ENCODE measurements at places on chromosomes 5 and 9.

DNA sequence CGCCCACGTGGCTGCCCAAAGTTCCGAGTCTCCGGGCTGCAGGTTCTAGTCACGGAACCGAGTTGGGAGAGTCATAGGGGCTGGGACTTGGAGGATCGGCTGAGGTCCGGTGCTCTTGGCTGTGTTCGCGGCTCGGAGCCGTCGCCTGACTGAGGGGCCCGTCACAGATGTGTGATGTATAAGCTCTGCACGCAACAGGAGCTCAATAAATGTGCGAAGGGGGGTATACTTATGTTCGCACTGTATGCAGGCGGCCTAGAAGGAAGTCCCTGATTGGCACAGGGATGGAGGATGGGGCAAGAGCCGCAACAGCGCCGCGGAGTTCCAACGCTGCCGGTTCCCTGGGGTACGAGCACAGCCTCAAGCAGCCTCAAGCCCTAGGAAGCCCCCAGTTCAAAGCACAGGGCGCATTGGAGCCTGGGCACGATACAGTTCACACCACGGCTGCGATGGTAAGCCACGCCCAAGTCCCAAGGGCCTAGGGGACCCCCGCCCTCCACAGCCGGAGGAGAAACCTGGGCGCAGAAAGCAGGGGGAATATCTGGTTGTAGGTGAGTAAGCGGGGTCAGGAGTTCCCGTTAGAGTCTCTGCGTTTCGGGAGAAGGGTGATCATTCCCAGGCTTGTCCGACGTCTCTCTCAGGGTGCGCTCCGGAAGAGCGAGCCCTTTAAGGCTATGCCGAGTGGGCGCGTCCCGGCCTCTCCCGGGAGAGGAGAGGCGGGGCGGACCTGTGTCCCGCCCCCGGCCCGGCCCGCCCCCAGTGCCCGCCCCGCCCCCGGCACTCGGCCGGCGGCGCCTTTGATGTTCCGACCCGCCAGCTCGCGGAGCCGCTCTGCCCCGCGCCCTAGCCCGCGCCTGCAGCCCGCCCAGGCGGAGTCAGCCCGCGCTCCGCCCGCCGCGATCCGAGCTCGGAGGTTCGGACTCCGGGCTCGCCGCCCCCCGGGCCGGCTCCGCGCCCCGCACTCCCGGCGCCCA is at the start of gene TCF7:
Gene TCF7 (plus strand): TSS at position 780 of the 974 bp plus-strand sequence. CDS start 226 bp downstream, outside the sequence.
- DNase-seq, result peak; percentile 98

GRCh38 chr9:133968966-133969617 is 23.0 kb downstream of the VAV2 start:
- no peak for DNase-seq

- no peak for DNase-seq
Measured at GRCh38 chr9:137308057-137308619, 6.1 kb upstream of the NRARP start.

DNA sequence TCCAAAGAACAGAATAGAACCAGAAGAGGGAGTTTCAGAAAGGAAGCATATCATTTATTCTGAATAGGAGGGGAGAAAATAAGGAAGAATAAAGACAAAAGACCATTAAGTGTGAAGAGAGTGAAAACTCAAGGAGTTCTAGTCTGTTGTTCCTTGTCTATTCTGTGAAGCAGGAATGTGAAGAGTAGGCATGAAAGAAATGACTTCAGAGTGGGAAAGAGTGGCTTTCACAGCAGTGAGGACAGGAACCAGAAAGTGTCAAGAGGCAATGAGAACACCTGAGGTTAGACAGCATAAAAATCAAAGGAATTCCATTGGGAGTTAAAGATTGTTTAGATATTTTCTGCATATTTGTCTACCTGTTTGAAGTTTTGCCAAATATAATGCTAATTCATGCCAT is 768.8 kb upstream of the GRAMD2B start:
- no peak for DNase-seq

- DNase-seq, result no peak
Measured at GRCh38 chr5:148873690-148874485, 47.5 kb downstream of the ADRB2 start.

GRCh38 chr9:120337131-120337530 is 242.8 kb downstream of the CDK5RAP2 start:
- no peak for DNase-seq

DNA sequence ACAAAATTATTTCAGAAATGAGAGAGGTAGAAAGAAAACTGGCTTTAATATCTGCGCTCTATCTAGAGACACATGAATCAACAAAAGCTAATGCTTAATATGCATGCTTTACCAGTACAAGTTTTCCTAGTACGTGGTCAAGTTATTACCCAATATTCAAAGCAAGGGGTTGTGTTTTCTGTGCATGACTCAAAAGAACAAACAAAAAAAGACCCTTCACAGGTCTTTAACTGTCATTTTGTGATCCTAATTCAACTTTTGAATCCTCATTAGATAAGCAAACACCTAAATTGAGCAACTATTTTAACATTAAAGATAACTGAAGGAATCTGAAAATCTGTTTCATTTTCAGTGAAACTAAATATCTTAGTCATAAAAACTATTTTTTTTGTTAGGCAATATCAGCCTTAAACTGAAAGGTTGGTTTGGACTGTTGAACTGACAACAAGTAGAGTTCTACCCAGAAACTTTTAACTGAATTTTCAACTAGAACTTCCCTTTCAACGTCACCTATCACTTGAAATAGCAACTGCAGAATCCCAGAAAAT is 12.5 kb downstream of the ST8SIA4 start:
- DNase-seq, result no peak

DNA sequence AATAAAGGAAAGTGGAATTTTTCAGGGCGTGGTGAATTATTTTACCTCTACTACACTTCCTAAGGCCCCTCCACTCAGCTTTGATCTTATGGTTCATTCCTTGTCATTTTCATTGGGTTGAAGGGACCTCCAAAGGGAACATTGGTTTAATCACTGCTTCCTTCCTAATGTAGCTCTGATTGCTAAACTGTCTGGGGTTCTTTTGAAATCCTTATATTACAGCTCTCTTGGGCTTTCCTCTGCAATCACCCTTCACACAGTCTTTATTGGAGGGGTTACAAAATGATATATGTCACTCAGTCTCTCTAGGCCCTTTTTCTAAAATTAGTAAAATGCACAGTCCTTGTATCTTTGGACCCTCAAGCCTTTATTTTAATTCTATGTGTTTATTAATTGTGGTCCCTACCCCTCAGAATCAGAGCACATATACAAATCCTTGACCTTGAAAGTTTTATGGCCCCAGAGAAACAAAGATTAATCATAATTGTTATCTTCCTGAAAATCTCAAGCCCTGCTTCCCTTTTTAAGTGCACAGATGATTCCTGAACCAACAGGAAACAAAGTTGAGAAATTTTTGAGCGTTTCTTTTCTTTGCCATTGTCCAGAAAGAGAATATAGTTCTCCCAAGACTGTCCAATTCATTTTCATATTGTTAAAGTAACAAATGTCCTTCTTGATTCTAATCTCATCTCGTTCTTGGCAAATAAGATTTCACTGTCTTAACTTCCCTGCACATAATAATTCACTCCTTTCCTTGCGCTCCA is 330.0 kb downstream of the ARRDC3 start:
- no peak for DNase-seq

DNA sequence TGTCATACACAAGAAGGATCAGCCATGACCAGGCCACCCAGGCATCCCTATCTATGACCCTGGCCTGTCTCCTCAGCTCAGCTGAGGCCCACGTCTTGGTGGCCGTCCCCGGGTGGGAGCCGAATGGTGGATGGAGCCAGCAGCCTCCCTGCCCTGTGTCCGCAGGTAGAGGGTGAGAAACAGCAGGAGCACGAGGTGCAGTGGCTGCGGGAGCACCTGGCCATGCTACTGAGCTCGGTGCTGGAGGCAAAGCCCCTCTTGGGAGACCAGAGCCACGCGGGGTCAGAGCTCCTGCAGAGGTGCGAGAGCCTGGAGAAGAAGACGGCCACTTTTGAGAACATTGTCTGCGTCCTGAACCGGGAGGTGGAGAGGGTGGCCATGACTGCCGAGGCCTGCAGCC is 24.5 kb downstream of the FBXW5 start:
- no peak for DNase-seq

GRCh38 chr5:6736524-6737042 is 23.4 kb downstream of the TENT4A start:
- no peak for DNase-seq

- no peak for DNase-seq
Measured at GRCh38 chr5:90248640-90249039, 160.9 kb downstream of the CETN3 start.

DNA sequence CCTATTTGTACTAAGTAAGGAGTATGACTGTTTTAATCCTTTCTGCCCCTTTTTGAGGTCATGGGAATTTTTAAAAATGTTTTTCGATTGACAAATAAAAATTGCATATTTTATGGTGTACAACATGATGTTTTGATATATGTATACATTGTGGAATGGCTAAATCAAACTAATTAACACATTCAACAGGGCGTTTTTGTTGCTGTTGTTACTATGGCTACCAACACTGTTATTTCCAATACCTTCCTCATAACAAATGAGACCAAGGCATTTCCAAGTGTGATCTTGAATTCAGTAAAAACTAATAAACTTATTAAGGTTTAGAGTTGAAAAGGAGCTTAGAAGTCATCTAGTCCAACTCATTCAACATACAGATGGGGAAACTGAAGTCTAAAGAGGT is 30.2 kb upstream of the SPEF2 start:
- DNase-seq, result no peak

- no peak for DNase-seq
Measured at GRCh38 chr9:121627427-121627826, 24.0 kb upstream of the DAB2IP start.

DNA sequence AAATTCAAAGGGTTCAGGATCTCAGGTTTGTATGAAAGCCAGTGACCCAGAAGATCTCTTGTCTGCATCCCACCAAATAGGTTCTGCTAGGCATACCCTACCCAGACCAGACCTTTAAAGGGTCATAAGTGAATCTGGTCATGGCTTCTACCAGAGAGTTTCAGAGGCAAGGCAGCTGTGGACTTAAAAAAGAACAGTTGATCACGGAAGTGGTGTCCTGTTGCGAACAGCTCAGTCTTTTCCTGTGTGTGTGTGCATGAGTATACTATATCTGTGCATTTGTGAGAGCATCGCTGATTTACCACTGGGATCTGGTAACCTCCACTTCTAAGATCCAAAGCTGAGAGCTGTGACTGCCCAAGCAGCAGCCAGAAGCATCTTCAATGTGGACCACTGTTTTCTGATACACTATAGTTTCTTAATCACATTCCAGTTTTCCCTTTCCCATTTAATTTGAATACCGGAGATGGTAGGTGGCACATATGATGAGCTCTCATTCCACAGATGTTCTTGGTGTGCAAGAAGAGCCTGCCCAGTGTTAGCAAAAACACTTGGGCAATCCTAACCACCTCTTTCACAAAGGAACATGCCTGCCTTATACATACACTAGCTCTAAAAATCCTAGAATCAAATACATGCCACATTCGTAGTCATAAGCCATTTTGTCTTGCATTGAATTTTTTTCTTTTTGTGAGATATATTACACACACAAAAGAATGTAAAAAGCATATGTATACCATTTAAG is 36.2 kb upstream of the OR2S2 start:
- DNase-seq, result no peak

- DNase-seq, result no peak
Measured at GRCh38 chr5:162456086-162456485, 388.5 kb downstream of the GABRG2 start.

GRCh38 chr9:36961051-36961450 is 73.0 kb downstream of the PAX5 start:
- DNase-seq, result no peak

DNA sequence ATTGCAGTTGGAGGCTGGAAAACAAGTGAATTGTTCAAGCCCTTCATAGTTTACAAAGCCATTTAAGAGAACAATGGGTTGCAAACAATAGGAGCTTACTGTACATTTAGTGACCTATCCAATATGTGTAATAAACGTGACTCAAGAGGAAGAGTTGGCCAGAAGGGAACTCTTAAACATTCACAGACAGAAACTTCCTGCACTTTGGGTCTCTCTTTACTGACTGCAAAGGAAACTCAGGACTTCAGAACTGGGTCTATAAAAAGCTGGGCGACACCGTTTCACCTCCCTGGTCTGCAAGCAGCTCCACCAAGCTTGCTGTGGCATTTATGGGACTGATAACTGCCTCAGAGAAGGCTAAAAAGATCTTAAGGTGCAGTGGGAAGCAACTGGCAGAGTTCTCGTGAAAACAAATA is 48.7 kb upstream of the SPATA31D4 start:
- no peak for DNase-seq

GRCh38 chr9:703392-703791 is 138.1 kb upstream of the DMRT1 start:
- DNase-seq, result no peak

- DNase-seq, result no peak
Measured at GRCh38 chr5:59335544-59335943, 558.0 kb downstream of the PDE4D start.

GRCh38 chr9:21565155-21565554 is 83.0 kb upstream of the IFNE start:
- no peak for DNase-seq

DNA sequence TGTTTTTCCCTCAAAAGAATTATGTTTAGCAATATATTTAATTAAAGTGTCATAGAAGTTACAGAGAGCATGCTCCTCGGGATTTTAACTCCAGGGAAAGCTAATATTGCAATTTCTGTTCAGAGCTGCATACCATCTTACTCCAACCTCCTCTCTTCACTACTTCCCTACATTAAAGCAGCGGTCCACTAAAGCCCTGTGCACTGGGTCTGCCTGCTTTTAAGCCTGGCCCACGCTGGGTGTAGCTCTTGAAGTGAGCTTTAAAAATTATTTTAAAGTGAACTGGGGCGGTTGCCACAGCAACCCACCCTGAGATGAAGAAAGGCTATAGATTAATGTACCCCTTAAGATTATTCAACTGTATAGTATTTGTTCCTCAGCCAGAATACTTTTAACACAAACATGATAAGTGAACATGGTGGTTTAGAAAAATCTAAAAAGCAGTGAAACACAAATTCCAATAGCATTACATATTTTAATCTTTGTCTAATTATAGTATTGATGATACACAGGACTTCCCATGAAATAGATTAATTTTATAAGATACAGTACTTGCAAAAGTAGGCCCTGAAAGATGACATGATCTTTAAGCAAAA is 3.9 kb upstream of the MEF2C start:
- DNase-seq, result peak; percentile 26

GRCh38 chr9:104386425-104387069 is 117.5 kb upstream of the OR13F1 start:
- no peak for DNase-seq

DNA sequence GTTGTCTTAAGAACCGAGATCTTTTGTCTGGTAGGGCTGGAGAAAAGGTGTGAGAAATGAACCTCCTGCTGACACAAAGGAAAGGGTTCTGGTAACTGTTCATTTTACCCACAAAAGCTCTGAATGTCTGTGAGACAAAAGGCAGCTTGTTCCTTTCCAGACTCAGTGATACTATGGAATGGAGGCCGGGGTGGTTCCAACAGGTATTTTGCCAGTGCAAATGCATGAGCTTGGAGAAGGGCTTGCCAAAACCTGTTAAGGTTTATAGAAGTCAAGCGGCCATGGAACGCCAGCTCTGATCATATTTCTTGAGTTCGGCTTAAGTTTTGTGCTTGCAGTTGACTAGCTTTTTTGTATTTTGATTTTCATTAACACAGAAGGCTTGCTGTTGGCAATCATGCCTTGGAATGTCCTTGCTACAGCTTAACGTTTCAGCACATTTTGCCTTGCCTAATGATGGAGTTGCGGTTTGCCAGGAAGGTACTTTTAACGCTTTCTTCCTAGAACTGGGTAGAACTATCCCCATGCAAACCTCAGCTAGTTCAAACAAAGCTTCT is 328.6 kb downstream of the PIK3R1 start:
- DNase-seq, result no peak

GRCh38 chr9:70123695-70124094 is 80.0 kb downstream of the MAMDC2 start:
- DNase-seq, result no peak

GRCh38 chr9:127030814-127031740 is 91.4 kb downstream of the ANGPTL2 start:
- DNase-seq, result no peak

- no peak for DNase-seq
Measured at GRCh38 chr5:10036136-10036815, 213.4 kb downstream of the ATPSCKMT start.
